ENCODE measurements at places on chromosomes 5 and 9.

- DNase-seq, result no peak
Measured at GRCh38 chr5:179558932-179559283, 8.6 kb downstream of the RUFY1 start.

GRCh38 chr9:94944626-94945025, 218.1 kb downstream of the AOPEP start:
- DNase-seq, result no peak

DNA sequence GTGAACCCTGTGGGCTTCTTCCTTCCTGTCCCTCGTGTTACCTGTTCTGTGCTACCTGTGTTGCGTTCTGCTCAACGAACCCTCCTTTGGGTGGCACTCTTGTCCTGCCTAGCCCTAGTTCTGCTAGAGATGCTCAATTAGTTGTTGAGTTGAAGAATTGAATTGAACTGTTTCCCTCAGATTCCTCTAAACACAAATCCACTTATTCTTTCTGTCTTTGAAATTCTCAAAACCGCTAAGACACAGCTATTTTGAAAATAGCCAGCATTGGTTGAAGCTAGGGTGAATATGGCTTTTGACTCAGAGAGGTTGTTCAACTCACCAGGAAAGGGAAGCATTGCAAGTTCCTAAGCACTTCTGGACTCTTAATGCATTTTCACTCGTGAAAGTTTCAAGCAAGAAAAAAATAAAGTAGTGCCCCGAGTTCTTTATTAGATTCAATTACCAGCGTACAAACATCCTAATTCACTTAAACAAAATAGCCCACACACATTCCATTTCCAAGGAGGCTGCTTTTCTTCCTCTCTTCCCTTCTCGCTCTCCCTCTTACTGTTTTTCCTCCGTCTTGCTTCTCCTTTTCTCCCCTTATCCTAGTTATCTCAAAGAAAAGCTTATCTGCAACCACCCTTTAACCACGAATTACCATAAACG, 642 bp upstream of the ITGA1 start:
- peak; percentile 12 for DNase-seq

DNA sequence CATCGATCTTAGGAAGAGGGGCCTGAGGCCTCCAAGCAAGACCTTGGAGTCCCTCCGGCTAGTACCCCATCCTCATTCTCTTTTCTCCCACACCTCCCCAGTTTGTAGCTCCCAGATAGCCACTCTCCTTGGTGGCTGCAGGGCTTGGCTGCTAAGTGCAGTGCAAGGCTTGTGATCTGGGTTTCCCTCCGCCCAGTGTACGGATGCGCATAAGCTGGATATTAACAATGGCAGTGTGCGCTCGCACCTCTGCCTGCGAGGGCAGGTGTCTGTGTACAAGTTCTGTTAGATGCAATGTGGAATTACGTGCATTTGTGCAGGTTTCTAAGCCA, 71.0 kb upstream of the TBCA start:
- no peak for DNase-seq

DNA sequence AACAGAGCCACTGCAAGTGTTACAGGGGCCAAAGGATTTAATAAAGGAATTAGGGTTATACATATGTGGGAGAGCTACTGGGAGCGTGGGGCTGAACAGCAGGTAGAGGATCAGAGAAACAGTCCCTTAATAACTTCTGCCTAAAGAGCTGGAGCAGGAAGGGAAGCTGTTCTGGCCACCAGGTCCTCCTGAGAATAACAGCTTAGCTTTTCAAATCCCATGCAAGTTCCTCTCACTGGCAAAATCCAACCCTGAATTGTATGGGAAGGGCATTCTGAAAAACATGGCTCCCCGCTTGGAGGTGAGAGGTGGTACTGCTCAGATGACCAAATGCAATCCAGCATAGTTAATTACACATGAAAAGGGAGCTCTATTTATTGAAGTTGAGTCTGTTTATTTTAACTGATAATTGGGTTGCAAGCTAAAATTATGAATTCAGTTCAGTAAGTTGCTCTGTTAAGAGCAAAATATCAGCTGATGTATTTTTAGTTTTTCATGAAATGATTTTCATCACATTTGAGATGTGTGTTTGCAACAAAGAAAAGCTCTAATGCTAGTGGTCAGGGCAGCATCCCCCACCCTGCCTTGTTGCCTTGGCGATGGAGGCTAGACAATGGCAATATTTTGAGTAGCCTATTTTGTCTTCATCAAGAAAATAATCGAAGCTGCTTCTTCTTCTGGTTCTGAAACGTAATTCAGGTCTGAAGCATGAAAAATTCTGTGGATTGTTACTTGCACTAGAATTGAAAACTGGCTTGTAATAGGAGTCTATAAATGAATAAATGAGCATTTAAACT, 58.4 kb upstream of the SH3GL2 start:
- DNase-seq, result no peak

- DNase-seq, result no peak
Measured at GRCh38 chr5:35440409-35440808, 177.3 kb upstream of the SPEF2 start.

GRCh38 chr5:42840269-42840668, 28.6 kb upstream of the SELENOP start:
- peak; percentile 3 for DNase-seq

Data from epithelial cell of prostate (primary cell).